NCI-H2107 (cell line): ENCODE measurements at places on chromosomes 16 and 17.

GRCh38 chr17:12631076-12631475, 34.6 kb upstream of the MYOCD start:
- DNase-seq: no peak

- DNase-seq: no peak
These were observed 50.1 kb upstream of the CACNG5 start for GRCh38 chr17:66784621-66785364.

DNA sequence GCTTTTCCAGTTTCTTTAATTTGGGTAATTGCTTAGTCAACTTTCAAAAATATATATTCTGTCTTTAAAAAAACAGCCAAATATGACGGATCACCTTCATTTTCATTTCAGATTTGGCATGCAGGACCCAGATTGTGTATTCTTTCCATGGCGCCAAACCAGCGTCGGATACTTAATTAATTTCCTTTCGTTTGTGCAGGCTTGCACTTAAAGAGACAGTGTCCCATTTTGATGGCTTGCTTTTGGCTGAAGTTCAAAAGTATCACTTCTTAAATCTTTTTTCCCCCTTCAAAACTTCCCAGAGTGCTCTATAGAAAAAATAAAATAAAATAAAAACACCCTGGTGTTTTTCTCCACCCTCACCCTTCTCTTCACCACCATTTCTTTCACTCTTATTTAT, 394.5 kb upstream of the SOX9 start:
- no peak for DNase-seq

DNA sequence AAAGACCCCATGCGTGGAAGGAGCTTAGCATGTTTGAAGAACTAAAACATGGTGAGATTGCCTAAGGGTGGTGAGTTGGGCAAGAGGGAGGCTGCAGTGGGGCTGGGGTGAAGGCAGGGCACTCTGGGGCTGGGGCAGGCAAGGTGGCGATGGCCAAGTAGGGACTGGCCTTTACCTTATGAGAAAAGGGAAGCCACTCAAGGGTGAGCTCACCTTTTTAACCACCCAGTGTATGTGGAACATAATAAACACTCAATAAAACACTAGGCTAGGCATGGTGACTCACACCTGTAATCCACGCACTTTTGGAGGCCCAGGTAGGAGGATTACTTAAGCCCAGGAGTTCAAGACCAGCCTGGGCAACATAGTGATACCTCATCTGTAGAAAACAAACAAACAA, 37.7 kb downstream of the LYRM9 start:
- DNase-seq: no peak

DNA sequence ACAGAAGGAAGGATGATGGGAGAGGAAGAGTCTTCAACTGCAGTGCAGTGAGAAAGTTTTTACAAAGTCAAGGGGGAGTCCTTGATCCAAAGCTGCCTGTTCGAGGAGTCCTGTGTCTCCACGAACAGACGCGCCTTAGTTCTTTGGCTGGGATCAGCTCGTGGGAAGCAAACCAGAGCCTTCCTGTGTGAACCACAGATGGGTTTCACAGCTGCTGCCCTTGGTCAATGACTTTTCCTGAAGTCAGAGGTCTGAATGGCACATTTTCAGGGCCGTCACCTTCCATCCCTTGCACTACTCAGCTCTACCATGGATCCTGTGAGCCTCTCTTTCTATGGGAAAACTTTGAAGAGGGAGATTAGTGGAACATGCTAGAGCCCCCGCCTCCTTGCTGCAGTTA, 4.2 kb upstream of the SBK1 start:
- DNase-seq: no peak

DNA sequence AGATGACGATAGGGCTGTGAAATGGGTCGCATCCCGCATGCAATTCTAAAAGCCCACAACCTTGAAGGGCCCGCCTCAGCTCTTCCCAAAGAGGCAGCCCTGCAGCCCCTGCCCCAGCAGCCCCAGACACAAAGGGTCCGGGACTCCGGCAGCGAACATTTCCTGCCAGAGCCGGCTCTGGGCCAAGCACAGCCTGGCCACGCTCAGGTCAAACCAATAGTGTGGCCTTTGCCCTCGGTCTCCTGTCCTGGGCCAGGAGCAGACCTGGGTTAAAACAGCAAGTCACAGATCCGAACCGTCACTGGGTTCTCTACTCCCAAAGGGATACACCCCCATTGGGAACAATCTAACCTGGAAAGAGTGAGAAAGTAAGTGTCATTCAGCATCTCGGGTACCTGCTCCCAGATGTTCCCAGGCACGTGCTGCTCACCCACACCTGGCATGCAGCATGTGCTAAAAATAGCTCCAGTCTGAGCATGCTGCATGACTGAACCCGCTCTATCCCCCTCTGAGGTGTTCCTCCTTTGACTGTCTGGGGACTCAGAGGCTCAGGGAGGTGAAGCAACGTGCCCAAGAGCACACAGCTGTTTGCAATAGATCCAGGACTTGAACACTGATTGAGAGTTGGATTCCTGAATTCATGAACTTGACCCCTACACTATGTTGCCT, 22.2 kb upstream of the ATP2A3 start:
- no peak for DNase-seq

- DNase-seq: peak; percentile 56
These were observed 334.5 kb downstream of the SEC14L1 start for GRCh38 chr17:77475016-77475976.

DNA sequence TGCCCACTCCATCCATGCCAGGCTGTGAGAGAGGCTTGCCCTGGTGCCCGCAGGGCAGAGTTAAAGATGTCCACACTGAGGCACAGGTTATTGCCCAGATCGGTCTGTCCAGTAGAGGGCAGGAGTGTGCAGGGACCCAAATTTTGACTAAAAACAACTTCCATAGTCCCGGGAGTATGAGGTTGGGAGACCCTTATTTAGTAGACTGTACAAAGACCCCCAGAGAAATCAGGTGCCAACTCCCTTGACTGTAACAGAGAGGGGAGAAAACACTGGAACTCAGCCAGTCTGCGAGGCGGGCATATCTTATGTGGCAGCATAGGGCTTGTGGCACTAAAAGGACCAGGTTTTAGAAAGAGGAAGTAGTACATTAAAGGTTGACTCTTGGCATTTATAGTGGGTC, 43.4 kb downstream of the HNF1B start:
- DNase-seq: no peak

GRCh38 chr17:13806092-13806491, 204.4 kb upstream of the HS3ST3A1 start:
- DNase-seq: no peak

GRCh38 chr17:16820979-16821543, 131.0 kb downstream of the CCDC144A start:
- DNase-seq: no peak

- DNase-seq: no peak
These were observed 1.7 kb downstream of the NRN1L start for GRCh38 chr16:67886387-67886786.

- no peak for DNase-seq
These were observed 43.4 kb upstream of the IRX6 start for GRCh38 chr16:55280587-55280986.

- no peak for DNase-seq
These were observed 6.5 kb downstream of the EIF1 start for GRCh38 chr17:41695134-41695661.

DNA sequence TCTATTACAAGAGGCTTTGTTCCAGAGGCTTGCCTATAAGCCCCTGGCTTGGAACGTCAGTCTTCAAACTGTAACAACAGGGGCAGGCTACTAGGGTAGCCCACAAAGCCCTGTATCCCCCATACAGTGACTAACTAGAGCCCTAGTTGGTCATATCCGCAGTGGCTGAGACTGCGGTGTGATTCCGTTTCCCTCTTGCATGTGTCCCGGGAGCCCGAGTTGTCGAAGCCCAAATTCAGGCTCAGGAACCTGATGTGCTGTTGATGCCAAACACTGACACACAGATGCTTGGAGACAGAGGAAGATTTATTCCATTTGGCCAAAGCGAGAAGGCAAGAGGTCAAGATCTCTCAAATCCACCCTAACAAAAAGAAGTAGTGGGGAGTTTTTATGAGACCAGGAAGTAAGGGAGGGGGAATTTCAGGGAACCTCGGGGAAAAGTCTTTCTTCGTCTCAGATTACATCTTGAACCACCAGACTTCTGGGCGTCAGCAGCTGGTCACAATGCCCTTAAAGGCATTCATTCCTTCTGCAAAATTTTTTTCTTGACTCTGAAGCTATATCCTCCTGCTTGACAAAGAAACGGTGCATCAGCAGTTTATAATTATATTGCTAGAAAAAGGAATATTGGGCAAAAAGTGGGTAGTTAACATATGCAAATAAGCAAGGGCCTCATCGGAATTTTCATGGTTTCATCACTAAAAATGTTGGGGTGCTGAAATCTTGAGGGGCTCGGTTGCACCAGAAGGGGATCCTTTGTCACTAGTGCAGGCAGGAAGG, 879 bp downstream of the SLFN5 start:
- DNase-seq: no peak

DNA sequence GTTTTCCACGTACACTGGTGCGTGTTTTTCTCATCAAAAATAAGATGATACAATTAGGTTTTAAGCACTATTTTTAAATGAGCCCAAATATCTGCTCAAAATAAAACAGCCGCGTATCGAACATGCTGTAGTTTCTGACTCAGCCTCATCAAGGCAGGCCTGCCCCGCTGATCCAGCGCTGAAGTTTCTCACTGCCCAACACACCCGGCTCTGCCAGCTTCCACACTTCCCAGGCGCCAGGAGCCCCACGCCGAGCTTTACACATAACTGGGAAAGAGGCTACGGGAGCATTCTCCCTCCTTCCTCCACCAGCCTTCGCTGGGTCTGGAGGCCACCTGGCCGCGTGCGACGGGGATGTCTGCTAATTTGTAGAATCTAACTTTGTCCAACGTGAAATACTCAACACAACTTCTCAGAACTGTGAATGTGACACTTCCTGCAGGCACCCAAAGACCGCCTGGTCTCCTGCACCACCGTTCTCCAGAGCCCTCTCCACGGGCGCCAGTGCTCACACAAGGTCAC, 42.1 kb downstream of the MAP1LC3B start:
- no peak for DNase-seq

DNA sequence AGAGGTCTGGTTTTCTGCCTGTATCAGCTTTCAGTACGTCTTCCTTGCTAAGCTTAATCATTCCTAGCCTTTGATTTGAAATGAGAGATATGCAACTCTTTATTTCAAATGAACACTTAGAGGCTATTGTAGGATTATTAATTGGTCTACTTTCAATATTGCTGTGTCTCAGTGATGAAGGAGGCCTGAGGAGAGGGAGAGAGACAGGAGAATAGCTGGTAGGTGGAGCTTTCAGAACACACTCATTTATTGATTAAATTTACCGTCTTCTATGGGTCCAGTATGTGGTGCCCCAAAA, 187.0 kb downstream of the BCAS3 start:
- no peak for DNase-seq

DNA sequence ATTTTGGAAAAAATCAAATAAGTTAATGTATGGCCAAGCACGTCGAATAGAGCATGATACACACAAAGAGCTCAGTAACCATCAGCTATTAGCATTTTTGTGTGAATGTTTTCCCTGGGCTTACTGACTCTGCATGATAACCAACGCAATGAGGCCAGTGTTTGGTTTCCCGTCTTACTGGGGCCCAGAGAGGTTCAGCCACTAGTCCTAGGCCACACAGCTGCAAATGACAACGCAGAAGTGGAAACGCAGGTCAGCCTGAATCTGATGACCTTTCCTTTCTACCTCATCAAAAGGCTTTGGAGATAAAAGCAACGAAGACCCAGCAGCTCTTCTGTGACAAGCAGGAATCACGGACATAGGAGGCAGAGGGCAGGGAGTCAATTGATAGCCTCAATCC, 7.2 kb upstream of the CACNG4 start:
- DNase-seq: no peak

DNA sequence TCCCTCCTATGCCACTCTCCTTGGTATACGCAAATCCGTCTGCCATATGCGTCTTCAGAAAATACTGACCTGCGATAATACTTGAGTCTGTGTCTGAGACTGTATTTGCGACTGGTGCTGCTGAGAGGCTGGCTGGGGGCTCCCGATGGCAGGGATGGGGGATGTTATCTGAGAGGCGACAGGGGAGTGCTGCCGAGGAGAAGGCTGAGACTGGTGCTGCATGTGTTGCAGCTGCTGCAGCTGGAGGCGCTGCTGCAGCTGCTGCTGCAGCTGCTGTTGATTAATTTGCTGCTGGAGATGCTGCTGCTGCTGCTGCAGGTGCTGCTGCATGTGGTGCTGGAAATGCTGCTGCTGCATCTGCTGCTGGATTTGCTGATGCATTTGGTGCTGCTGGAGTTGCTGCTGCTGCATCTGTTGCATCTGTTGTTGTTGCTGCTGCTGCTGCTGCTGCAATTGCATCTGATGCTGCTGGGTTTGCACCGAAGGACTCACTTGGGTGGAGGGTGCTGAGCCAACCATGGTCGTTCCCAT, 107.7 kb downstream of the TOX3 start:
- no peak for DNase-seq

DNA sequence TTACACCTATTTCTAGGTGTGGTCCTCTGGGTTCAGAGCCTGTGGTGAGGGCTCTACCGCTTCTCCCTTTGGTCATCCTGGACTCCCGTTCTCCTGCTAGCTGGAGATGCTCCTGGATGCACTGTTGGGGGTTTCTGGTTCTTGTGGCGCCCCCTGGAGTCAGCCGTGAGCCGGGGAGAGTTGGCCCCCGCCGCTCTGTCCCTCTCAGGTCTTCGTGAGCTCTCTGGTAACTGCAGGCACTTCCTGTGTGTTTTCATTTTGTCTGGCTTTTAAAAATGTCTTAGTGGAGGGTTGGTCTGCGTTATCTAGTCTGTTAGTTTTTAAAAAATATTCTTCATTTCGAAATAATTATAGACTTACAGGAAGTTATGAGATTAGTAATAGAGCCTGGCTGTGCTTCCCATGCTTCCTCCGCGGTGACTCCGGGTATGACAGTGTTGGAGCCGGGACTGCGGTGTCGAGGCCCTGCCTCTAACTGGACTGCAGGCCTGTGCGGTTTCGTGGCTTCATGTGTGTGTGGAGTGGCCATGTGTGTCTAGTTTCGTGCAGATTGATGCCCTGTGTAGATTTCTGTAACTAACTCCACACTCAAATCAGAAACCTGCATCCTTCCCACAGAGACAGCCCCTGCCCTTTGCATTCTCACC, 78.0 kb upstream of the ZNF750 start:
- no peak for DNase-seq

- no peak for DNase-seq
These were observed 17.8 kb upstream of the RNPS1 start for GRCh38 chr16:2285731-2286191.
